CD4-positive, alpha-beta T cell treated with Interleukin-12 subunit alpha and Interleukin-12 subunit beta, for 1 hour (primary cell): ENCODE measurements at places on chromosomes 7 and 10.
A peak's percentile ranks its signal among the peaks of the same experiment; 100 is the strongest.

- DNase-seq, result no peak
These were observed 35.1 kb downstream of the MAD1L1 start for GRCh38 chr7:2197436-2198155.

DNA sequence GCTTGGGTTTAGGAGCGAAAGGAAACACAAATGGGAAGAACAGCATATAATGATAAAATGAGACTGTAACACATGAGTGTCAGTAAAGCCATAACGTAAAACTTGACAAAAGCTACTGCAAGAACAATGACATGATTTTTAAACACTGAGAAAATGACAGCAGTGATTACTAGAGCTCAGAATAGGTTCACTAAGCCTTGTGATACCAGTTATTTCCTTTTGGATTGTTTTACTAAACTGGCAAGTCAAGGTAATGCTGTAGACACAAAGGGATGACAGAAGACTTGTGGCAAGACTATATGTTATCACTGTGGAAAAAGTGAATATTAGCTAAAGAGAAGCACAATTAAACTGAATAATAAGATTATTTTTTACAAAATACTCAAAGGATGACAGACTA is 12.7 kb downstream of the NCOA4 start:
- DNase-seq, result no peak

DNA sequence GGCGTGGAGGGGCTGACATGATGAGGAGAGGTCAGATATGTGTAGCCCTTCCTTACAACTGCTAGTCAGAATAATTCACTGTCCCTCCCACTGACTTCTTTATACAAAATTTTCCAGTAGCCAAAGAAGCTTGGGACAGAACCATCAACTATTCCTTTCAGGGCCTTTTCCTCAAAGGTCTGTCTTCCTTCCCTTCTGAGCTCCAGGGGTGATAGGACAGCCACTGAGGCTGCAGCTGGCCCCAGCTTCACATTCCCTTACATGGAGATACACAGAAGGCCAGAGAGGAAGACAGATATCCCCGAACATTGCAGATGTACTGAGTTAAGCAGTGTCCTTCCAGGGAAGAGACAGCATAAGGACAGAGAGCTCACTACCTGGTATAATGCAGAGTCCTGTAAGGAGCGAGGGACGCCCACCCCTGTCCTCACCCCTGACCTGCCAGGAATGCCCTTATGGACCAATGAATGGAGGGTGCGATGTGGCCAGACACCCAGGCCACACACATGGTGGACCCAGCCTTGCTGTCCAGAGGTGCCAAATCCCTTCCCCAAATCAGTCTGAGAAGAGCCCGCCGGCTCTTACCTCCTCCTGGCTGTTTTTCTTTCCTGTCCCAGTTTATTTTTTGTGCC is 754.7 kb downstream of the GRID1 start:
- DNase-seq, result no peak

DNA sequence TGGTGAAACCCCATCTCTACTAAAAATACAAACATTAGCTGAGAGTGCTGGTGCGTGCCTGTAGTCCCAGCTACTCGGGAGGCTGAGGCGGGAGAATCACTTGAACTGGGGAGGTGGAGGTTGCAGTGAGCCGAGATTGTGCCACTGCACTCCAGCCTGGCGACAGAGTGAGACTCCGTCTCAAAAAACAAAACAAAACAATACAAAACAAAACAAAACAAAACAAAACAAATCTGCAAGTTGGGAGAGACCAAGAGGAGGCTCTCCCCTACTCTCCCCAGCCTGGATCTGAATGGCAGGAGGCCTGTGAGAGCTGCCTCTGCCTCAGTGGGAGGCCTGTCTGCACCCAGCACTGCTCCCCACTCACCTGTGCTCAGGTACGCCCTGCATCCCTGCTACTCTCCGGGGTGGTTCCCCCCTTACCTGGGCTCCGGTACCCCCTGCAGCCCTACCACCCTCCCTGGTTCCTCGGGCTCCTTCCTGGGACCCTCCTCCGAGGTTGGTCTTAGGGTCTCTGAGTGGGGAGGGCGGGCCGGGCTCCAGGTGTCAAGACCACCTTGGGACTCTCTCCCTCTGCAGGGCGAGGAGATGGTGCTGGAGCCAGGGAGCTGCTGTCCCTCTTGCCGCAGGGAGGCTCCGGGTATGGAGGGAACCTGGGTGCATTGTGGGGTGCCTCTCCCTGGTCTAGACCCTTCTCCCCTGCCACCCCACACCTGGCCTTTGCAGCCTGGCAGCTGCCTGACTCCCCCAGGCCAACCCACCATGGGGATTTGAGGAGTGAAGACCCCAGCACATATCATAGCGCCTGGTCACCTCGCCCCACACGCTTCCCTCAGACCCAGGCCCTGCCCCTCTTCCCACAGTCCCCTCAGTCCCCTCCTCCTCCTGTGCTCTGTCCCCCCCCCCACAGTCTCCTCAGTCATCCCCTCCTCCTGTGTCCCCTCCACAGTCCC is 9.5 kb upstream of the ZNF862 start:
- no peak for DNase-seq

GRCh38 chr7:92809397-92809759 is 27.0 kb downstream of the CDK6 start:
- no peak for DNase-seq

DNA sequence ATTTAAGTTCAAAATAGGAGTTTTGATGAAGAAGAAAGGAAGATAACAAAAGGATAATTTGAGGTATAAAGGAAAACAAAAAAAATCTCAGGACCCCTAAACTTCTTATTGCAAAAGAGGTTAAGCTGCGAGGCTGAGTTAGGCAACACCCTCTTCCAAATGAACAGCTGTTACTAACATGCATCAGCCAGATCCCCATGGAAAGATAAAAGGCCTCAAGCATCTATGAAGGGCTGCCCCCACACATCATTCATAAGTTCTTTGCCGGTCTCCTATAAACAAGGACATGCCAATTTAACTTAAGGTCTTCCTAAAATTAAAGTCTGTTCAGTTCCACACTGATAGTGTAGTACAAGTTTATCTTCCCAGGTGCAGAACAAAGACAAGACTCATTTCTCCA is 75.8 kb upstream of the IMMP2L start:
- DNase-seq, result no peak

DNA sequence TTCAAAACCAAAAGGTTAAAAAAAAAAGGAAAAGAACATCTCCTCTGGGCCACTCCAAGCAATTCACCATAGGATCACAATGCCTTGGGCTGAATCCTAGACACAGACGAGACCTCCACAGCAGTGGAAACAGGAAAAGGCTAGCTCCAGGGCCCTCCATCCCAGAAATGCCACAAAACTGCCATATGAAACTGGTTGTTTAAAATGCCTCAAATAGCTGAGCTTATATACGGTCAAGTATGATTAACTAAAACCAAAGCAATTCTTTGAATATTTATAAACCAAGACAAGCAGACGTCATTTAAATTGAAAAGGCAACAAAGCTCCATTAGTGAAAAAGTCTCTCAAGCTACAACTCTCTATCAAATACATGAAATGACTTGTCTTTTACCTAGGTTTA is 63.1 kb downstream of the DOCK4 start:
- no peak for DNase-seq

DNA sequence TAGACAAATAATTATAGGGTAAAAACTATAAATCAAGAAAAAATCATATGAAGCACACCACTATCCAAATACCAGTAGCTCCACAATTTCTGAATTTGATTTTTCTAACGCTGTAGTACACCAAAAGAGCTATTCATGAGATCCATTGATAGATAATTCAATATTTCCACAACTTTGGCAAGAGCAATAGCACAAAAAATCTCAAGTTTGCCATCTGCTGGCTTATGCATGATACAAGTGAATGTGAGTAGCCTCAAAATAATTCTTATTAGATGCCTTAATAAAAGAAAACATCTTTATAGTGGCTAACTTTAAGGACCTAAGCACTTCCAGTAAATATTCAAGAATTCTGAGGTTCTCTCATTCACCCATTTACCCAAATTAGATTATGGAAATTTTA is 2.2 kb upstream of the TMEM196 start:
- no peak for DNase-seq

DNA sequence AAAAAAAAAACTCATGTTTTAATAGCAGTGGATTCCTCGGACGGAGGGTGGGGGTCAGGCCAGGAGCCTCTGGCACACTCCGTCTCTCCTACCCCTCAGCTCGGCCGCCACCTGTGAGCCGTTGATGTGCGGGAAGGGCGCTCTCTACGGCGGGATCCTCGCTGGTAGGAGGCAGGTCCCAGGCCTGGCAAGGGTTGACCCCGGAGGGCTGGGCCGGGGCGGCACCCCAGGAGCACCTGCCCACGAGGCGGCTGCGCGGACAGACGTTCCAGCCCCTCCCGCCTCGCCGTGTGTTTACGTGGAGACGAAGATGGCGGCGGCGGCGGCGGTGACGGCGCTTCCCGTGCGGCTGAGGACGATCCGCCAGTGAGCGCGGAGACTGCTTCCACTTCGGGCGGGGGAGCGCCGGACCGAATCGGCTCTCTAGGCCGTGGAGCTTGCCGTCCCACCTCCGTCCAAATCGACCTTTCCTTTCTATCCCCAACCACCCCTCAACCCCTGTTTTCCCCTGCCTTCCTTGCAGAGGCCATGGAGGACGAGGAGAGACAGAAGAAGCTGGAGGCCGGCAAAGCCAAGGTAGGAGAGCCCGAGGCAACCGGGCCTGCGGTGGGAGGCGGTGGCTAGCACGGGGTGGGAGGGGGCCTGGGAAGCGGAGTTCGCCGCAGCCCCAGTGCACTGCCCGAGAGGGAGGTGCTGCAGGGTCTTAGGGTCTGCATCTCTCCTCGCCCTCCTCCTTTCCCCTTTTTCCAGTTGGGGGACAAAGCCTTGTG is at the start of gene AKAP9:
TSS of gene AKAP9 (plus strand) at position 291 of the 770 bp plus-strand sequence. CDS start at position 529, 238 bp downstream.
- DNase-seq, result peak; percentile 89

DNA sequence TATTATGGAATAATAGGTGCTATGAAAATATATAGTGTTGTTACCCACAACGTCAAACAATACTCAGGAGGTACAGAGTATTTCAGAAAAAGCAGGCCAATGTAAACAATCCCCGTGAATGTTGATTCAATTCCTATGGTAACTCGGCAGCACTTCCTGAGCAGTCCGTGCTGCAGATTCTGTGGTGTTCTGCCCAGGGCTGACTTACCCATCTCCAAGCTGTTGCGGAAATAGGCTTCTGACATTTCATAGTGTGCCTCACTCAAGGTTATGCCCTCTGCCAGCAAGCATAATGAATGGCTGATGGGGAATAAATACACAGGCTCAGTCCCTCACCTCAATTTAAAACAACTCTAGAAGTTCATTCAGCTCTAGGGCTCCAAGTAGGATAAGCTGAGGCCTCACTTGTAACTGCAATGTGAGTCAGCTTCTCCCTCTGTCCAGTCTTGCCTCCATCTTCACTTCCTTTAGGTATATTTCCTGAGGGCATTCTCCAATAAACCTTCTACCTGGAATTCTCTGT is 177.6 kb downstream of the GNAI1 start:
- DNase-seq, result no peak

GRCh38 chr7:152128252-152128651 is 102.8 kb downstream of the GALNT11 start:
- DNase-seq, result no peak

DNA sequence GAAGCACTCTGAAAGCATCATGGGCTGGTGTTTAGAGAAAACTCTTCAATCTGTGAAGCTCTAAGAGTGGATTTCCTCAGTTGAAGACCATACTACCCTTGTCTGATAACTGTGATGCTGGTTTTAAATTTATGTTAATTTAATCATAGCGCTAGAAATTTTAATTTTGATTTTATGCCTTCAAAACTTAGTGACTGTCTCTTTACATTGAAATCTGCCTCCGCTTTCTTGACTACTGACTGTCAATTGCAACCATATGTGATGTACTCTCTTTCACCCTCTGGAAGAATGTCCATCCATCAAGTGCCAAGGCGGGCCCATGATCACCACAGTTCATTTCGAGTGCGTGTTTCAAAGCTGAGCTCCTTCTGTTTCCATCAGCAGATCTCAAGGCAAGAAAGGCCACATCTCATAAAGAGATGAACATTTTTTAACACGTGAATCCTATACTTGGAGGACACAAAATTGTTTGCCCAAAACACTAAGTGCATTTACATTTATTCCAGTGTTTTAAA is 147.1 kb downstream of the ITGA8 start:
- DNase-seq, result no peak

- no peak for DNase-seq
These were observed 418.9 kb downstream of the MDFIC start for GRCh38 chr7:115340828-115341227.

GRCh38 chr10:111338805-111339204 is 262.0 kb downstream of the ADRA2A start:
- no peak for DNase-seq

DNA sequence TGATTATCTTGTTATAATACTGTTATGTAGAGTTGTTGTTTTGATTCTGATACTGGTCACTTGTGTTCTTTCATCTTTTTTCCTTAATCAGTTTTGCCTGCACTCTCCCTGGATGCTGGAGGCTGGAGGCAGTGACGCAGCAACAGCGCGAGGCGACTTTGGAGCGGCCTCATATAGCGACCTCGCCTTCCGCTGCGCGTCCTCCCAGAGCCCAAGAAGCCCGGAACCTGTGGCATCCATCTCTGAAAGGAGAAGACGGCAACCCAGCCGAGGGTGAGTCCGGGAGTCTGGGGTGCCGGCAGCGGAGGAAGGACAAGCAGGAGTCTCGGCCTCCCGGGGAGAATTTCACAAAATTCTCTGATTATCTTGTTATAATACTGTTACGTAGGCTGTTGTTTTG is 161.2 kb downstream of the ZNF33B start:
- DNase-seq, result no peak
